ENCODE measurements at places on chromosomes 6 and 20.

- no peak for DNase-seq
- H3K4me3 ChIP-seq, result no peak overlapping the region
- no peaks in the 10 kb centered on the region for H3K27me3 ChIP-seq
- H3K36me3 ChIP-seq, result no peaks in the 10 kb centered on the region
- no peak overlapping the region for H3K27ac ChIP-seq
These were observed 225.1 kb downstream of the ERMARD start for GRCh38 chr6:169976301-169977081.

- no peaks in the 10 kb centered on the region for H3K4me1 ChIP-seq
- no peaks in the 10 kb centered on the region for H3K27me3 ChIP-seq
- no peaks in the 10 kb centered on the region for H3K36me3 ChIP-seq
- H3K4me3 ChIP-seq, result no peak overlapping the region
- no peak overlapping the region for H3K27ac ChIP-seq
These were observed 388.8 kb downstream of the THBS2 start for GRCh38 chr6:168864541-168865460.

DNA sequence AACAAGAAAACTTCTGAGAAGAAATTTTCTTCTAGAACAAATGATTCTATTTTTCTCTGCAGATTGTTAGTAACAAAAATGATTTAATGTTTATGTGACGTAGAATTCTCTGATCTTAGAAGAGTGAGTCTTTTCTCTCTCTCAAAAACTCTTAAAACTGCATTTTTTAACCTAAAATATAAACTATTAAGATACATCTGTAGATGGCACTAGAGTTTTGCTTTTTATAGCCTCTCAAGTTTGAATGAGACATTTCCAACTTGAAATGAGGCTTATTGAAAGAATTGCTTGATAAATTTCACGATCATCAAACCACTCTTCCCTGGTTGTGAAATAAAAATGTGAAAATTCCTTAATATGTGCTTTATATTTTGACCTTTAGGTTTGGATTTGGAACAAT lies 53.8 kb downstream of the PHF3 start:
- H3K36me3 ChIP-seq, result peaks cover 2% of the 10 kb centered on the region
- no peak overlapping the region for H3K27ac ChIP-seq
- no peaks in the 10 kb centered on the region for H3K27me3 ChIP-seq
- no peak overlapping the region for H3K4me3 ChIP-seq
- DNase-seq, result no peak

- H3K4me1 ChIP-seq, result peaks cover 3% of the 10 kb centered on the region
- H3K36me3 ChIP-seq, result peaks cover 31% of the 10 kb centered on the region
- no peak overlapping the region for H3K27ac ChIP-seq
- no peak overlapping the region for H3K4me3 ChIP-seq
- DNase-seq, result no peak
These were observed 43.1 kb downstream of the SLC17A5 start for GRCh38 chr6:73610444-73611275.

DNA sequence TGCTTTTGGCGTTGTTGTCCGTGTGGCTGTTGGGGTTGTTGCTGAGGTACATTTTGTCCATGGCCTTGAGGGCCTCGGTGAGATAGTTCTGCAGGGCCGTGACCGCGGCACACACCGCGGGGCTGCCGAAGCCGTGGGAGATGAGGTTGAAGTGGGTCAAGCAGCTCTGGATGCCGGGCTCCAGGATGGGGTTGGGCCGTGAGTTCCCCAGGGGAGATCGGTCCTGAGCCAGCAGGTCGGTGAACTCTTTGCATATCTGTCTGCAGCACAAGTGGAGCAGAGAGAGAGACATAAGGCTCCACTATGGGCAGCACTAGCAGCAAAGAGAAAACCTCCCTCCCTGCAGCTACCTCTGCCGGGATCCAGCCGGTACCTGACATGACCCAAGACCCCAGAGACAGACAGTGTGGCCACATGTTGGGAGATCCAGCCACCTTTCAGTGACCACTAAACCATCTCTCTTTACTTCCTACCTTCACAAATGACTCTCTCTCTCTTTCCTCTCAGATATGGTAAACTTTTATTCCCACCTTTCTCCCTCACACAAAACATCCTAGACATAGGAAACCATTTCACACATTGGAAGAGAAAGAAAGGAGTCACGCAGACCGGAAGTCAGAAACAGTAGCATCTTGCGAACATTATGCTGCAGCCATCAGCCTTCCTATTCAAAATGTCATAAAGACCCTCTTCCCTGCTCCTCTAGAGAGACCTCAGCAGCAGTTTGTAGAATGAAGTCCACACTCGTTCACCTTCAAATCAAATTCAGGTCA lies 16.2 kb downstream of the TFAP2A start:
- H3K36me3 ChIP-seq, result no peaks in the 10 kb centered on the region
- H3K4me3 ChIP-seq, result no peak overlapping the region
- H3K4me1 ChIP-seq, result peaks cover 7% of the 10 kb centered on the region

DNA sequence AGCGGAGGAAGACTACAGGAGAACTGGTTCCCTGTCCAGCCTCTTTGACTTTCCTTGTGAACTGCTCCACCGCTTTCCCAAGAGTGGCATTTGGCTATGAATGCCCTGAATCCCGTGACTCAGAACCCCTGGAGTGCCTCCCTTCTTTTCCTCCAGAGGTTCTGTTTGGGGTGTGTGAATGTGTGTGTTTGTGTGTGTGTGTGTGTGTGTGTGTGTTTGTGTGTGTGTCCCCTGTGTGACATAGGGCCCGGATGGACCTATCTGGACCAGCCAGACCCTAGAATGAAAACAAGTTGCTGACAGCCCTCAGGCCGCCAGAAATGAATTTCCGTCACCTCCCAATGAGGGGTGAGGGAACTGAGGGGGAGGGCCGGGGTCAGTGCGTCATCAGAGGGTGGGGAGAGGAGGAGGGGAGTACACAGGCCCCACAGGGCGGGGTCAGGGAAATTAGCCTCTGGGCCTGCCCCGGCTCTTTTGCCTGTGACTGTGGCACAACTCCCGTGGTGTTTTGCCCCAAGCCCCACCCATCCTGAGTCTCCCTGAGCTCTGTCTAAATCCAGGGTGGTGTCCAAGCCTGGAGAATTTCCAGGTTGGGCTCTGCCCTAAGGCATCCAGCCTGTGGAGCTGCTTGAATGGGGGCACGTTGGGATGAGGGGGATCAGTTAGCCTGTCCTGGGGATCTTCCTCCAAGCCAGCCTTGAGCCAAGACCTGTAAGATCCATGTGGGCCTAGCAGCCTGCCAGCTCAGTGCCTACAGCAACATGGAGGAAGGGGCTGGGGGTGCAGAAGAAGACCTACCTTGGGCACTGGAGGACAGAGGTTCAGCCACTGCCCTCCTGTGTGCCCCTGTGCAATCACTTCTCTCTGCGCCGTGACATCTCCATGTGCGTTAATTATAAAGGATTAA lies 15.2 kb upstream of the MRPS18A start:
- H3K27ac ChIP-seq, result no peak overlapping the region
- H3K36me3 ChIP-seq, result no peaks in the 10 kb centered on the region
- DNase-seq, result no peak
- no peaks in the 10 kb centered on the region for H3K4me1 ChIP-seq

GRCh38 chr20:20367575-20368417 lies at the start of gene INSM1:
Gene INSM1, plus strand, starts transcription at chr20:20368104. Its CDS starts 164 bp downstream, at chr20:20368268.
- no peak within 1 kb of the TSS for H3K4me3 ChIP-seq
- peaks cover 7% of the 10 kb centered on the region for H3K4me1 ChIP-seq
- H3K27ac ChIP-seq, result no peak within 1 kb of the TSS
- no peak for DNase-seq
- peaks cover 18% of the 10 kb centered on the region for H3K27me3 ChIP-seq

- no peaks in the 10 kb centered on the region for H3K4me1 ChIP-seq
- H3K27me3 ChIP-seq, result no peaks in the 10 kb centered on the region
- H3K27ac ChIP-seq, result no peak overlapping the region
These were observed 193.9 kb downstream of the DLL1 start for GRCh38 chr6:170096803-170097504.

DNA sequence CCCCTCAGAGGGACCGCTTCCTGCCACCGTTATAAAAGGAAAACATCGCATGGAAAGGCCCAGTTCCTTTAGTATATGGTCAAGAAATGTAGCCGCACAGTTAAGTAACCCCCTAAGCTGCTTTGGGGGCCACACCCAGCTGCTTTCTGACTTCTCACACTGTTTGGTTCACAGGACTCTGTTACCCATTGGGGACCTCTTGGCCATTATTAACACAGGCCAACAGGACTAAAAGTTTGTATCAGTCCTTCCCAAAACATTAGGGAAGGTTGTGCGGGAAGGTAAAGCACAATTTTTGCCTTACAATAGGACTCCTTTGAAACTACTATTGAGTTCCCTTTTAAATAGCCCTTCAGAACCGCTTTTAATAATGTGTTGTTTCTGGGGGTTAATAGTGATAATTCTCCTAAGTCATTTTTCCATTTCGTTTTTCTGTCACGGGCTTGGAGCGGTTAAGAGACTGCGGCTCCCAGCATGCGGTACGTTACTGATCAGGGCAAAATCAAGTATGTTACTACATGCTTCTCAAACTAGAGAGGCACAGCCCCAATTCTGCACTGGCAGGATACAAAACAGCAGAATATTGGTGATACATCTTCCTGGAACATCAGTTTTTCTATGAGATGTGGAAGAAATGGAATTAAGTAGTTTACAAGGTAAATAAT lies 668 bp upstream of the RPP40 start:
- H3K4me3 ChIP-seq, result peak overlapping the region; percentile 78
- H3K27me3 ChIP-seq, result no peaks in the 10 kb centered on the region
- H3K36me3 ChIP-seq, result no peaks in the 10 kb centered on the region
- no peaks in the 10 kb centered on the region for H3K4me1 ChIP-seq

- H3K36me3 ChIP-seq, result no peaks in the 10 kb centered on the region
- no peak for DNase-seq
- no peaks in the 10 kb centered on the region for H3K27me3 ChIP-seq
- H3K27ac ChIP-seq, result no peak overlapping the region
- no peak overlapping the region for H3K4me3 ChIP-seq
These were observed 19.1 kb downstream of the OLIG3 start for GRCh38 chr6:137475103-137475502.

- no peaks in the 10 kb centered on the region for H3K36me3 ChIP-seq
- no peaks in the 10 kb centered on the region for H3K4me1 ChIP-seq
- DNase-seq, result no peak
These were observed 286.7 kb downstream of the TFAP2B start for GRCh38 chr6:51105357-51105756.

- DNase-seq, result no peak
- no peaks in the 10 kb centered on the region for H3K4me1 ChIP-seq
- H3K27ac ChIP-seq, result no peak overlapping the region
- H3K36me3 ChIP-seq, result no peaks in the 10 kb centered on the region
- H3K27me3 ChIP-seq, result no peaks in the 10 kb centered on the region
- no peak overlapping the region for H3K4me3 ChIP-seq
These were observed 198.2 kb upstream of the PLCB4 start for GRCh38 chr20:8870652-8871051.

GRCh38 chr20:58908941-58909340 lies 56.4 kb downstream of the GNAS start:
- no peak for DNase-seq
- no peak overlapping the region for H3K27ac ChIP-seq
- no peak overlapping the region for H3K4me3 ChIP-seq
- H3K4me1 ChIP-seq, result peaks cover 17% of the 10 kb centered on the region

DNA sequence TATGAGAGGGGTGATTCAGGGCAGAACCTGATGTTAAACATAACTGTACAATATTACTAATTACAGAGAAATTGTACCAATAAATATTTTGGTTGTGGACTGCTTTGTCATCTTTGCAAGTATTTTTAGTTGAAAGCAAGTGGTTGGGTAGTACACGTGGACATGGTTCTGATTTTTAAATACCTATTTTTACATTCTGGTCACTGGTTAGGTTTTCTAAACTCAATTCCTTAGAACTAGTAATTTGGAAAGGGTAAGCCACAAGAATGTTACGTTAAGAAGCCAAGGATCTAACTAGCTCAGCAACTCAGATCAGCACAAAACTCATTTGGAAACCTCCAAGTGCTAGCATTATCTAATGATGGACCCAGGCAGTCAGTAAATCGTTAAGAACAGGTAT lies 2.7 kb downstream of the EPB41L2 start:
- H3K27ac ChIP-seq, result no peak overlapping the region
- peaks cover 8% of the 10 kb centered on the region for H3K4me1 ChIP-seq
- no peaks in the 10 kb centered on the region for H3K36me3 ChIP-seq
- DNase-seq, result no peak
- no peaks in the 10 kb centered on the region for H3K27me3 ChIP-seq

- no peaks in the 10 kb centered on the region for H3K4me1 ChIP-seq
- no peaks in the 10 kb centered on the region for H3K27me3 ChIP-seq
- H3K27ac ChIP-seq, result no peak overlapping the region
- DNase-seq, result no peak
- H3K4me3 ChIP-seq, result no peak overlapping the region
- H3K36me3 ChIP-seq, result no peaks in the 10 kb centered on the region
These were observed 33.1 kb upstream of the LCA5 start for GRCh38 chr6:79570129-79571029.

DNA sequence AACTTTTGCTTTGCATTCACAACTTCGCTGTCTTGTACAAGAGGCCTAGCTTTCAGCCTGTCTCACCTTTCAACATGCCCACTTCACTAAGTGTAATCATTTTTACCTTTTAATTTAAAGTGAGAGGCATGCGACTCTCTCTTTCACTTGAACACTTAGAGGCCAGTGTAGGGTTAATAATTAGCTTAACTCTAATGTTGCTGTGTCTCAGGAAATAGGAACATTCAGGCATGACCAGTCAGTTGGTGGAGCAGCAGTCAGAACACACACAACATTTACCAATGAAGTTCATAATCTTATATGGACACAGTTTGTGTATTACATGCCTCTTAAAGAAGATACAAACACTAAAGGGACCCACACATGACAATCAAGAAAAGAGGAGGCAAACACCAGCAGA lies 47.6 kb downstream of the HTR1B start:
- no peaks in the 10 kb centered on the region for H3K27me3 ChIP-seq
- H3K36me3 ChIP-seq, result no peaks in the 10 kb centered on the region
- DNase-seq, result no peak
- no peaks in the 10 kb centered on the region for H3K4me1 ChIP-seq
- H3K4me3 ChIP-seq, result no peak overlapping the region

DNA sequence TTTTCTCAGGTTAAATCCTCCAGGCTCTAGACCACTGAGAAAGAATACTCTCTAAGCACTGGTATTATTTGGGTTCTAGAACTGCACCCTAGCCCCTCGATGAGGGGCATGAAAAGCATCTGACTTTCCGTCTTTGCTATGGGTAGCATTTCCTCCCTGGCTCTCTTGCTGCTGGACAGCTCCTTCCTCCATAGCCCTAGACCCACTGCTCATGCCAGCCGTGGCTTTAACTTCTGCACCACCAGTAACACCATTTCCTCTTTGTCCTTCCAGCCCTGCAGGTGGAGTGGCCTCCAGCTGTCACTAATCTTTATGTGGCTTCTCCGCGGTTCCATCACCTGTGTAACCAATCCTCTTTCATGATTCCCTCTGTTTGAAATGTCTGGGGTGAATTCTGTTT lies 194.9 kb downstream of the SCP2D1 start:
- no peak overlapping the region for H3K4me3 ChIP-seq
- no peak overlapping the region for H3K27ac ChIP-seq
- no peaks in the 10 kb centered on the region for H3K27me3 ChIP-seq
- H3K4me1 ChIP-seq, result no peaks in the 10 kb centered on the region
- no peak for DNase-seq

- H3K36me3 ChIP-seq, result no peaks in the 10 kb centered on the region
- no peak for DNase-seq
- no peaks in the 10 kb centered on the region for H3K4me1 ChIP-seq
- H3K27me3 ChIP-seq, result peaks cover 3% of the 10 kb centered on the region
These were observed 234.7 kb upstream of the SULF2 start for GRCh38 chr20:48019940-48020339.

- H3K4me3 ChIP-seq, result no peak overlapping the region
- H3K36me3 ChIP-seq, result no peaks in the 10 kb centered on the region
- no peaks in the 10 kb centered on the region for H3K27me3 ChIP-seq
- DNase-seq, result no peak
- no peak overlapping the region for H3K27ac ChIP-seq
- no peaks in the 10 kb centered on the region for H3K4me1 ChIP-seq
These were observed 45.9 kb downstream of the RIPOR3 start for GRCh38 chr20:50645253-50646068.
